ENCODE measurements at places on chromosomes 4 and X. TPM values are rescaled to one million over a fixed set of nuclear protein-coding genes. Genes with fewer than 3 reads are reported as not detected.

Gene PAGE2B
- not detected for total RNA-seq

Gene NR0B1
- 72.7 TPM for total RNA-seq

Gene RHOXF2
- not detected for total RNA-seq

Gene UGT2B28
- total RNA-seq, result not detected

Gene CFAP299
- total RNA-seq, result not detected

Gene RBM46
- not detected for total RNA-seq

Gene GYPE
- 0.15 TPM for total RNA-seq

Gene UGT2B7
- total RNA-seq, result not detected

Gene AVPR2
- total RNA-seq, result 0.32 TPM

DNA sequence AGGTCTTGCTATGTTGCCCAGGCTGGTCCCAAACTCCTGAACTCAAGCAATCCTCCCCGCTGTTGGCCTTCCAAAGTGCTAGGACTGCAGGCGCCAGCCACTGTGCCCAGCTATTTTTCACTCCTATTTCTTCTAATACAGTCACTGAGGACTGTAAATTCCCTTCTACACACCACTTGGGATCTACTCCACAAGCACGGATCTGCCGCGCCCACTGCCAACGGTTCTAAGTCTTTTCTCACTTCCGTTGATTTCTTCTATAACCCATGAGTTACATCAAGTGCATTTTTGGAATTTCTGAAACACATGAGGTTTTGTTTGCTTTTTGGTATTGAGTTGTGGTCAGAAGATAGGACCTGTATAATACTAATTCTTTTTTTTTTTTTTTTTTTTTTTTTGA lies 48.6 kb downstream of the FAM53A start:
- H3K4me3 ChIP-seq, result no peak overlapping the region
- no peak overlapping the region for H3K27ac ChIP-seq

DNA sequence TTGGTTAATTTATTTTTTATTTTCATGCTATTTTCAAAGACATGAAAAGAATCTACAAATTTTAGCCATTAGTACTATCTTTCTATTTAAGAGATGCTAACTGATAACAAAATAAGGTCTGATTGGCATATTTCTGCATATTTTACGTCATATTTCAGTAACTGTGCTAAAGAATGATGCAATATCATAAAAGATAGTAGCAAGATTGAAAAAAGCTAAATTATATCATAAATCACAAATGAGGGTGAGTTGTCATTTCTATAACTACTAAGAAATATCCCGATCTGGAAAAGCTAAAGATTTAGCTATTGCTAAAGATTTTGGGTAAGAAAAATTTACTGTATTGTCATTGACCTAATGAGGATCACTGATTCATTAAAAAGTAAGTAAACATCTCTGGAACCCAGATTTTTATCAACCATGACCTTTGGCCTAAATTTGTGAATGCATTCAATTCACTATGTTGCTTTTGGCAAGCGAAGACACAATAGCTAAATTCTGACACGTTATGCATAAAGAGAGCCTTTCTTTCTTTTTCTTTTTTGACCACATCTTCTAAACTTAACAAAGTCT lies 103.6 kb downstream of the HPGD start:
- H3K4me3 ChIP-seq, result no peak overlapping the region
- H3K36me3 ChIP-seq, result no peaks in the 10 kb centered on the region
- peaks cover 4% of the 10 kb centered on the region for H3K27me3 ChIP-seq
- DNase-seq, result no peak

GRCh38 chr4:120616-121015 lies 3.7 kb upstream of the ZNF718 start:
- peaks cover 2% of the 10 kb centered on the region for H3K4me1 ChIP-seq
- no peak overlapping the region for H3K4me3 ChIP-seq
- H3K27me3 ChIP-seq, result no peaks in the 10 kb centered on the region
- H3K36me3 ChIP-seq, result no peaks in the 10 kb centered on the region

DNA sequence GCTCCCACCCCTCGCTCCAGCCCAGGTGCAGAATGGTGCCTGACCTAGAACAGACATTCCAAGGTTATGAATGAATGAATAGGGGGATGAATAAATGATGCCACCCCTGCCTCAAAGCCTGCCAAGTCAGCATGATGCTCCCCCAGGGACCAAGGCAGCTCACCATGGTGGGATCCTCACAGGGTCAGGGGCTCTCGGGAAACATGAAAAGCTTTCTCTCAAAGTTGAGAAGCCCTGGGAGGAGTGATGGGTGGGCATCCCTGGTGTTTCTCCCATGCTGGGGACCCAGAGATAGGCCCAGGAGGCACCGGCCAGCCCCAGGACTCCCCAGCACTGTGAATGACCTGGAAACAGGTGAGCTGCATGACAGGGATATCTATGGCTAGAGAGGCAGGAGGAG lies 58.9 kb downstream of the HTRA3 start:
- DNase-seq, result no peak
- H3K4me1 ChIP-seq, result peaks cover 5% of the 10 kb centered on the region
- no peak overlapping the region for H3K4me3 ChIP-seq
- H3K27me3 ChIP-seq, result no peaks in the 10 kb centered on the region
- no peak overlapping the region for H3K27ac ChIP-seq

- no peaks in the 10 kb centered on the region for H3K27me3 ChIP-seq
- no peak overlapping the region for H3K4me3 ChIP-seq
- H3K36me3 ChIP-seq, result no peaks in the 10 kb centered on the region
- H3K27ac ChIP-seq, result no peak overlapping the region
Measured at GRCh38 chr4:99998062-99998867, 48.2 kb upstream of the H2AZ1 start.

DNA sequence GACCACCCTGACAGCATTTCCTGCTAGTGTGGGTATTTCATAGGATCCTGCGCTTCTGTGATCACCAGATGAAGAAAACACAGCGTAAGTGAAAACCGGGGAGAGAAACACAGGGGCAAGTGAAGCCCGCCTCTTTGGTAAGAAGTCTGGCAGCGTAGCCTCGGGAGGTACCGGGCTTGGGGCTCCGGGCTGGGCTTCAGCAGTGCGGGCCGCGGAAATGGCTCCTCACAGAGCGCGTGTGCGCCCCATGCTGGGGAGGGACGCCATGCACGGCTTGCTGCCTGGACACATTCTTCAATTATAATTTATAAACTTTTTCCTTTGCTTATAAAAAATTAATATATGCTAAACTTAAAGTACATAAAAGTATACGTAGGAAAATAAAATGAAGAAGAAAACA lies 151.5 kb downstream of the AFAP1 start:
- no peak overlapping the region for H3K27ac ChIP-seq
- no peak overlapping the region for H3K4me3 ChIP-seq
- H3K4me1 ChIP-seq, result no peaks in the 10 kb centered on the region
- H3K36me3 ChIP-seq, result no peaks in the 10 kb centered on the region
- H3K27me3 ChIP-seq, result no peaks in the 10 kb centered on the region

DNA sequence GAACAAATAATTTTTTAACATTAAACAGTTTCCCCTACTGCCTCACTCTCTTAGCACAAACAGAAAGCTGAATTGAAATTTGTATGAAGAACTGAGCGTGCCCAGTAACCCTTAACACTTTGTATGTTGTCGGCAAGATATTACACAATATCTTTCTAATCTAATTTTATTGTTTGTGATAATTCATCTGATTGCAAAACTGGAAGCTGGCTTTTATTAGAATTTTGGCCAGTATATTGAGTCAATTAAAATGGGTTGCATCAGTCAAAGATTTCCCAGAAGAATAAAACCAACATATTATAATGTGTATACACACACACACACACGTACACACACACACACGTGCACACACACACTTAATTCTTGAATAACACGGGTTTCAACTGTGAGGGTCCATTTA lies 2332.1 kb downstream of the PCDH7 start:
- DNase-seq, result no peak
- H3K27ac ChIP-seq, result no peak overlapping the region
- H3K27me3 ChIP-seq, result no peaks in the 10 kb centered on the region

- DNase-seq, result no peak
- peaks cover 4% of the 10 kb centered on the region for H3K4me1 ChIP-seq
- H3K4me3 ChIP-seq, result no peak overlapping the region
- no peak overlapping the region for H3K27ac ChIP-seq
- no peaks in the 10 kb centered on the region for H3K27me3 ChIP-seq
Measured at GRCh38 chrX:152847281-152847680, 16.4 kb downstream of the NSDHL start.

DNA sequence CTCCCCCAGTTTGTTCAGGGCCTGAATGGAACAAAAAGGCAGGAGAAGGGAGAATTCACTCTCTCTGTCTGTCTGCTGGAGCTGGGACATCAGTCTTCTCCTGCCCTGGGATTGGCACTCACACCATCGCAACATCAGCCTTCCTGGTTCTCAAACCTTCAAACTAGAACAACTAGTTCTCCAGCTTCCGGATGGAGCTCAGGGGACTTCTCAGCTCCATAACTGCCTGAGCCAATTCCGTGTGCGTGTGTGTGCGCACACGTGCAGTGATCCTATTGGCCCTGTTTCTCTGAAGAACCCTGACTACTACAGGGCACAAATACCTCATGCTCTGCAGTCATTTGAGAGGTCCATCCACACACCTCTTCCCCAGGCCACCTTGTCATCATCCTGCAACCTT lies 18.7 kb upstream of the MAN2B2 start:
- no peak for DNase-seq
- no peaks in the 10 kb centered on the region for H3K36me3 ChIP-seq
- H3K4me3 ChIP-seq, result no peak overlapping the region
- no peaks in the 10 kb centered on the region for H3K4me1 ChIP-seq
- H3K27ac ChIP-seq, result no peak overlapping the region

- no peak overlapping the region for H3K4me3 ChIP-seq
- H3K27me3 ChIP-seq, result no peaks in the 10 kb centered on the region
- no peaks in the 10 kb centered on the region for H3K36me3 ChIP-seq
- H3K4me1 ChIP-seq, result no peaks in the 10 kb centered on the region
- H3K27ac ChIP-seq, result no peak overlapping the region
Measured at GRCh38 chrX:27995611-27996010, 14.4 kb upstream of the DCAF8L1 start.

DNA sequence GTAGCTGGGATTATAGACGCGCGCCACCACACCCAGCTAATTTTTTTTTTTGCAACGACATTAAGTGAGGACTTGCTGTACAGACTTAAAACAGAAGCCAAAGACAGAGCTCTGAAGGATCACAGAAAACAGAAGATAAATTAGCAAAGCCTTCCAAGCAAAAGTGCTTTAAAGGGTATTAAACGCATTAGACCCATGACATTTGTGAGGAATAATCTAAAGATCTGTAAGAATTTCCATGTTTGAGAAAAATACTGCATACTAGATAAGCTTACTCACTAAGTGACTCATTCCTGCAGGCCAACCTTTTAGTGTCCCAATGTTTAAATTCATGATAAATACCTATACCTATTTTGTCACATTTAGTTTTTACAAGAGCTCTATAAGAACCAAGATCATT lies 27.4 kb downstream of the SMARCA1 start:
- H3K27me3 ChIP-seq, result no peaks in the 10 kb centered on the region
- no peak overlapping the region for H3K27ac ChIP-seq
- no peak for DNase-seq
- no peak overlapping the region for H3K4me3 ChIP-seq
- peaks cover 41% of the 10 kb centered on the region for H3K36me3 ChIP-seq

DNA sequence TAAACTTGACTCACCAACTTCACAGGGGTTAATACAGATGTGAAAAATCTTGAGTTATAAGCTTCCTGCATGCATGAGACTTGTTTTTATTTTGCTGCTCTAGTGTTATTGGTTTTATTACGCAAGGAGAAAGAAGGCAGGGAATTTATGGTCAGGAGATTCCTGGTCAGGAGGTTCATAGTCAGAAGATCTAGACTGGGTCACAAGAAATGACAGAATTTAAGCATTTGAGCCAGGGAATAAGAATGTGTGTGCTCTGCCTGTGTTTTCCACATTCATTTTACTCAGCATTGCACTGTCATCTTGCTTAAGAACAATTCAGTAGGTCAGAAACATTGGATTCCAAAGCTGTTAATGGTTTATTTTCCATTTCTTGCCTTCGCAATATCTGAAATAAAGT lies 2522.1 kb downstream of the ARAP2 start:
- H3K4me1 ChIP-seq, result no peaks in the 10 kb centered on the region
- no peaks in the 10 kb centered on the region for H3K36me3 ChIP-seq
- no peak for DNase-seq
- no peaks in the 10 kb centered on the region for H3K27me3 ChIP-seq

GRCh38 chr4:31078661-31079060 lies 358.5 kb downstream of the PCDH7 start:
- no peaks in the 10 kb centered on the region for H3K27me3 ChIP-seq
- no peak overlapping the region for H3K4me3 ChIP-seq
- H3K36me3 ChIP-seq, result no peaks in the 10 kb centered on the region
- no peak overlapping the region for H3K27ac ChIP-seq
- DNase-seq, result no peak

DNA sequence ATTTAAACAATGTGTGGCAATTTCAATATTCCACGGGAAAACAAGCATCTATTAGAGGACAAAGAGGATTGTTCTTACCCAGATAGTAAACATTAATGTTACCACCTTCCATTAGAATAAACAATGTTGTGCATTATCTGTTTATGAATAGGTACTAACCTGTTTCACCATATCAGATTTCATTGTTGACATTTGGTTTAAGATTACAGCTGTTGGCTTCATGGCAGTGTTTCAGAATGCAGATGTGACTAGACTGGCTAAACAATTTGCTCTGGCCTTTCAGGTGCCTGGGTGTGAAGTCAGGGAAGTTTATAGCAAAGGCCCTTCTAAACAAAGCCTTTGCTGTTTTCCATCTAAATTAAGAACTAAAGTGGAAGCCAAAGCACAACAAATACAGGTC lies 464.7 kb upstream of the FAM47C start:
- H3K27me3 ChIP-seq, result no peaks in the 10 kb centered on the region
- no peaks in the 10 kb centered on the region for H3K4me1 ChIP-seq
- H3K27ac ChIP-seq, result no peak overlapping the region
- no peaks in the 10 kb centered on the region for H3K36me3 ChIP-seq
- no peak for DNase-seq

DNA sequence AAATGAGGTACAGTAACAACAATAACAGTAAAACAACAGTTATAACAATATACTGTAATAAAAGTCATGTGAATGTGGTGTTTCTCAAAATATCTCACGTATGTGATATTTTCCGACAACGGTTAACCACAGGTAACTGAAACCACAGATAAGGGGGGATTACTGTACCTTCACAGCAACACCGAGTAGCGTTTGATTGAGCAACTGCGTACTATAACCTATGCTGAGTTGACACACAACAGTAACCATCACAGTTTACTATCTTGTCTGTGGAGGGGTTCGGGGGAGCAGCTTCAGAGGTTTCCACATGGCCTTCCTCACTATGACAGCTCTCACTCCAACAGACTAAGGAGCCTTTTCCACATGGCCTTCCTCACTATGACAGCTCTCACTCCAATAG lies 13.4 kb downstream of the RBMX2 start:
- peaks cover 5% of the 10 kb centered on the region for H3K36me3 ChIP-seq
- no peak overlapping the region for H3K27ac ChIP-seq

All from adrenal gland (tissue), 19 donors.